ENCODE measurements at places on chromosomes 7 and 10.

DNA sequence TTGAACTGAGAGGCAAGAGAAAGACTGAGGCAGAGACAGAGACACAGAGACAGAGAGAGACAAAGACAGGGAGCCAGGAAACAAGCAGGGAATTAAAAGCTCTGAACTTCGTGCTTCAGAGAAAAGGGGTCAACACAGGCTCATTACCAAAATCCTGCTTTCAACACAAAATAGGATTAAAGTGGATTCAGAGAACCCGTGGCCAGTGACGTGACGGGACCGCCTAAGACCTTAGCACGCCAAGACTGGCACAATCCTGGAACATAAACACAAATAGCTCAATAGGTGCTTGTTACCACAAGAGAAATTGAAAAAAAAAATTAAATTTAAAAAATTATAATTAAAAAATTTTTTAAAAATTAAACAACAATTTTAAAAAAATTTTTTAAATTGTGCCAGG lies 21.5 kb downstream of the ASB13 start:
- no peak for DNase-seq

GRCh38 chr7:99116144-99116543 lies 27.8 kb downstream of the SMURF1 start:
- no peak for DNase-seq

DNA sequence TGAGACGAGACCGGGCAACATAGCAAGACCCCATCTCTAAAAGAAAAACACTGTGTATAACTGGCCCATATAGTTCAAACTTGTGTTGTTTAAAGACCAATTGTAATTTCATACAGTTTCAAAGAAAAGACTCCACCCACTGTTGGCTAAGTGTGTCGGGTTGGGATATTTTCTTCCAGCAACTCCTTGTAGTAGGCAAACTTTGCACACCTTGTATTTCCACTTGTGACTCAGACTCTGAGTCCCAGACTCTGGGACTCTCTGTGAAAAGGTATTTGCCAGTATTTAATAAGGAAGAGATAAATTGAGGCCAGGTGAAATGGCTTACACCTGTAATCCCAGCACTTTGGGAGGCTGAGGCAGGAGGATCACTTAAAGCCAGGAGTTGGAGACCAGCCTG lies 29.3 kb upstream of the RHBDD2 start:
- DNase-seq, result no peak

DNA sequence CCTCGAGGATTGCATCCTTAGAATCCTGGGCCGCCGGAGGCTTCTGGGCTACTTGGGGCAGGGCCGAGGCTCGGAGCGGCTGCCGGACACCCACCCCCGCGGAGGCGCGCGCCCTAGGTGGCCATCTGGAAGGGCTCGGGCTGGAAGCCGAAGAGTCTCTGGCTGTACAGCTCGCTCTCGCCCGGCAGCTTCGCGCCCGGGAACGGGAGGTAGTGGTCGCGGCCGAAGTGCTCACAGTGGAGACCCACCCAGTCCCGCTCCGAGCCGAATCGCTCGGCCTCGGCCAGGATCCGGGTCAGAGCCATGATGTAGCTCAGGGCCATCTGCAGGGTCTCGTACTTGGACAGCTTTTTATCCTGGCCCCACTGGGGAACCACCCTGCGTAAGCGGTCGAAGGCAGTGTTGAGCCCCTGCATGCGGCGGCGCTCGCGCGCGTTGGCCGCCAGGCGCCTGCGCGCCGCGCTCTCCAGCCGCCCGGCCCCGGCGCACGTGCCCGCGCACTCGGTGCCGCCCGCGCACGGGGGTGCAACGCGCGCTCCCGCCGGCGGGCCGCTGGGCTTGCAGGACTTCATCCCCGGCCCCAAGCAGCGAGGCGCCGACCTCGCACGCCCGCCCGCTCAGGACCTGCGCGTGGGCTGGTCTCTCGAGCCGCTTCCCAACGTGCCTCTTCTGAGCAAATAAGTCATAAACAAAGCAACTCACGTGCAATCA lies 652 bp downstream of the ATOH7 start:
- peak; percentile 1 for DNase-seq

GRCh38 chr7:30136117-30136731 lies 1.4 kb downstream of the MTURN start:
- no peak for DNase-seq

GRCh38 chr7:1441615-1442354 lies 17.5 kb downstream of the MICALL2 start:
- DNase-seq, result no peak

DNA sequence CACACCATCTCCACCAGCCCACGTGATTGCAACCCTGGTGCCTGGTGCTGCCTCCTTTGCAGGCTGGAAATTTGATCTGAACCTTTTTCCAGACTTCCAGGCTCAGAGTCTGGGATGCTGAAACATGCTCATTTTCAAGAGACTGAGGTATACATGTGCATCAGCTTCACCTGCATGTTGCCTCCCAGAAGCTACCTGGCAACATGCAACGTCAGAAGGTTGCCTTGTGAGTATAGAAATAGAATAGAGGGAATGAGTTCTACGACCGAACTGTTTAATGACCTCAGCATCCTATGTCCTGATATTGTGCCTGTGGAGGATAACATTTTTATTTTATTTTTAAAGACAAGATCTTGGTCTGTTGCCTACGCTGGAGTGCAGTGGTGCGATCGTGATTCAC lies 1.9 kb upstream of the ZNF212 start:
- DNase-seq, result no peak

GRCh38 chr7:74258639-74259038 lies 4.4 kb upstream of the RFC2 start:
- DNase-seq, result no peak

DNA sequence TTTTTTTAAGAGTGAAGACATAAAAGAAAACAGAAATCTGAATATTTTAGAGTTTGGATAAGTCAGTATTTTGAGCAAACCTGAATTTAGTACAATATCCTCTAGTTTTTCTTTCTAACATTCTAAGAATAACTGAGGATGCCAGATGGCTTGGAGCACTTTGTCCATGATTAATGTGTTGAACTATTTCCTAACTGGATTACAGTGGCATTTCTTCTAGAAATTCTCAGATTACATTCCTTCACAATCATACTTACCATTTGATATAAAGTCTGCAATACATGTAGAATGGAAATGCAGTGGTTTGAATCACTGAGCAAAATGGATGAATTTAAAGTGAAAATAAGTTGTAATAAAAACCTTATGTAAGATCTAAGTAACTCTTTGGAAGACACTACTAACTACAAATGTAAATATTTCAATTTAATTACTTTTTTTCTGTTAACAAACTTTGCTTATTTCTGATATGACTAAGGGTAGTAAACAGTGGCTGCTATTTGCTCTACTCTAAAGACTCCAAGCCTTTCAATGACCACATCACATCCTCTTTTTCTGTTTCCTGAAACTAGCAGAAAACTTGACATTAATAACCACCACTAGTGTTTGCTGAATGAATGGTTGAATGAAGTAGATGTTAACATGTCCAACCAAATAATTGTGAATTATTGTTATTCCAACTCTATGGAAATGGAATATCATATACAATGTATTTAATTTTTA lies 102.8 kb downstream of the PRKG1 start:
- no peak for DNase-seq

DNA sequence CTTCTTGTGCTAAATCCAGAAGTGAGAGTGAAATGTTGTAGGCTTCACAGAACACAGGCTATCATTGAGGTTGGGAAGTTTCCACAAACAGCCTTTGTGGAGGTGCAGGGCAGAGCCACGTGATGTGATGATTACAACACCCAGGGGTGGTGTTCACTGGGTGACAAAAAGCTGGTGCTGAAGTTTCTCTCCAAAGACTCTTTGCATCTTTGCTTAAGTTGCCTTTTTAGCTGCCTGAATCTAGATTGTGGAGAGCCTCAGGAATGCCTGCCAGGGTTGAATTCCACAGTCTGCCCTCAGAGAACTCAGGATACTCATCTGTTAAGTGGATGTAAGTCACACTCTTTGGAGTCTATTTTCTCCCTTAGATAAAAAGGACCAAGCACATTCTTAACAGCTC lies 56.3 kb downstream of the PLXNA4 start:
- DNase-seq, result no peak

DNA sequence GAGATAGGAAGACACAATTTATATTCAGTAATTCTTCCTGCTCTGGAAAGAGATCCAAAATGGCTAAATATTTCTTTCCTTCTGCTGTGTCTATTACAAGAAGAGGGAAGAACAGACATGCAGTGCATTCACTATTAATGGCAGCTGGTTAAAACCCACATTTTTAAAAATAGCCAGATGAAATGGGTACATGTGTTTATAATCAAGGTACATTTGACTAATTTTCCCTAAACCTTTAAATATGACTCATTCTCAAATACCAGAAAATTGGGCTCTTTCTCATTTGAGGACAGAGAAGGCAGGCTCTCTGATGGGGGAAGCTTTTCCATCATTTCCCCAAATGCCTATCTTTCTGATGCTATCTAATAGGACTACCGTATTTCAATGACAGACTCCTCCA lies 215.7 kb upstream of the HABP2 start:
- no peak for DNase-seq

DNA sequence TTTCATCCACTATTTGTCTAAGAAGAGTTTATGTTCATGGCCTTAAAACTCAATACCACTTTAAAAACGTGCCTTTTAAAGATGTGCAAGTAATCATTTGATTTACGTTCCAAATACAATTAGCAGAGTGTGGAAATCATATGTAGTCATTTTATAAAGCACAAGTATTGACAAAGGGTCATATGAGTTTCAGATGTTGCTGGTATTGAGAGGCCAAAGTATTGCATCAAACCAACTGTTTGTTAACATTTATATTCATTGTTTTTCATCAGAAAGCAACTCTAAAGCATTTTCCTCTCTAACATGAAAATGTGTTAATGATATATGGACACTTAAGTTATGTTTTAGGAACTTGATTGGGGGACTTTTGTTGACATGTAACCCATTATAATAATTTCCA lies 11.5 kb upstream of the TSGA13 start:
- DNase-seq, result no peak

Data from CD4-positive, alpha-beta T cell (primary cell).